IPS DF 19.7 (cell line): ENCODE measurements at places on chromosomes 2 and 18.

DNA sequence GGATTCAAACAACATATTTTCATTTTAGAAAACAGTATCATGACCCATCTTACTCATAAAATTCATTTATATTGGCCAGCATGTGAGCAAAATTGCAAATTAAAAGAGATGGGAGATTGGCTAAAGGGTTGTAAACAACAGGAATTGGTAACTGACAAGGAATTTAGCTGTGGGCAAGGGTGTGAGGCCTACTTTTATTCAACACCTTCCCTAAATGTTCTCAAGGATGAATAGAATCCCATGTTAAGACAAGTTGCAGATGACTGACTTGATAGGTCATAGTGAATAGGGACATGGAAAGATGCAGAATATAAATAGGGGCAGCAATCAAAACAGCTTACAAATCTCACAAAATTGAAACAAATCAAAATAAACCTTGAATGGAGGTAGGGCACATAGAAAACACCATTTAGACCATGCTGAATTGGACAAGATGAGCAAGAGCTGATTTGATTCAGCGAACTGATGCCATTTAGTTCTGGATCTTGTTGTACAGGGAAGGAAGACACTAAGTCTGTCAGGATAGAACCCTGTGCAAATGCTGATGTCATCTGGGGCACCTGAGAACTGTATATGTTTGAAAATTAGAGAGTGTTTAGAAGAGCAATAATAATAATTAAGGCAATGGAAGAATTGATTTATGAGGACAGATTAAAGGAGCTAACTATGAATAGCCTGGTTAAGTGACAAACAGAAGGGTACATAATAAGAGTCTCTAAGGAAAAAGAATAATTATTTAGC is 509.7 kb downstream of the ZEB2 start:
- no peak for DNase-seq

- no peak for DNase-seq
Observed at GRCh38 chr2:229937537-229937936, 15.2 kb downstream of the FBXO36 start.

DNA sequence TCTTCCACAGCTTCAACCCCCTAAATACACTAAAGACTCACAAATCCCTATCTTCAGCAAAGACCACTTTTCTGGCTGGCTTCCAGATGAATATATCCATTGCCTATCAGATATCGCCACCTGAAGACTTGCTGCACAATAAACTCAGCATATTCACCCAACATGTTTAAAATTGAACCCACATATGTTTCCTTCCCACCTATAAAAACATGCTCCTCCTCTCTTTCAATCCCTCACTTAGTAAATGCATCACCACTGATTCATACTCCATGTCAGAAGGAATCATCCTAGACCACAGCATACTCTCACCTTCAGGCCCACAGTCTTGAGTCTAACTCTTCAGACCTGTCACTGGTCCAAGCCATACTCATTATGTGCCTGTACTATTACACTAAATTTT is 5.3 kb downstream of the SPC25 start:
- no peak for DNase-seq

DNA sequence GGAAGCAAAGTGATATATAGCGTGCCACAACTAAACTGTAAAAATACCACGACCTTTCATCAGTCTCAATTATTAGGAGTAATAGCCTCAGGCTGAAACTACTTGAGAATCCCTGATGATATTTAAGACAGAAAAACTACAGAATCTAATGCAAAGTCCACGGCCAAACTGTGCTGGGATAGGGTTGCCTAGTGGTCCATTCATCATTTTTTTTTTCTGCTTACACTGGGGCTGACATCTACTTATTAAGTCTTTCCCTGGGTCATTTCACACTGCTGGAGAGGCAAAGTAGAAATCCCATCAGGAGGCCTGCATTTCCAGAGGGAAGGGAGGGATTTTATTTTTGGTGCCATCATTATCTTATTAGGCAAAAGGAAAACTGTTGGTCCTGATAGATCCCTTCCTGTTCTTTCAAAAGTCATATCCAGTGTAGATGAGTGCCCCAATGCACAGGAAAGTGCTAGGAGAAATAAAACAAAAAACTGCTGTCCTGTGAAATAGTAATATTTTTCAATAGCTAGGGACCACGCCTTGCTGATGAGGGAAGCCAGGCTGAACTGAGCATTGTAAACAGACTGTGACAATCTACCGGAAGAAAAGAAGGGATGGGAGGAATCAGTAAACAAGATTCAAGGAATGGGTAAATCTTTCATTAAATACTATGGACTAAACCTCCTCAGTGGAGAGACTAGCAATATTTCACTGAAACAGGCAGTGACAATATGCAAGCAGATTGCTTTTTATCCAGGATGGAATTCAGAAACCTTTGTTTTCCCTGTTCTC is 644.3 kb downstream of the IRS1 start:
- DNase-seq: no peak

DNA sequence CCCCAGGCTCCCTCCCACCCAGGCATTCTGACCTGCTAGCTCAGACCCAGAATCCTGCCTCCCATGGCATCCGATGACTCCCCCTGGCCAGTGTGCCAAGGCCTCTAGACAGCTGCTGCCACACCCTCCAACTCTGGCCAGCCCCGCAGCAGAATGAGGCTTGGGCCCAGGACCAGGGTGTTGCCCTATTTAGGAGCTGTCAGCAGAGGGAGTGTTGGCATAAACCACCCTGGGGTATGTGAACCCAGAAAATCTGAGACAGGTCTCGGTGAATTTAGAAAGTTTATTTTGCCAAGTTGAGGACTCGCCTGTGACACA is 134.3 kb downstream of the KLHL29 start:
- DNase-seq: no peak

DNA sequence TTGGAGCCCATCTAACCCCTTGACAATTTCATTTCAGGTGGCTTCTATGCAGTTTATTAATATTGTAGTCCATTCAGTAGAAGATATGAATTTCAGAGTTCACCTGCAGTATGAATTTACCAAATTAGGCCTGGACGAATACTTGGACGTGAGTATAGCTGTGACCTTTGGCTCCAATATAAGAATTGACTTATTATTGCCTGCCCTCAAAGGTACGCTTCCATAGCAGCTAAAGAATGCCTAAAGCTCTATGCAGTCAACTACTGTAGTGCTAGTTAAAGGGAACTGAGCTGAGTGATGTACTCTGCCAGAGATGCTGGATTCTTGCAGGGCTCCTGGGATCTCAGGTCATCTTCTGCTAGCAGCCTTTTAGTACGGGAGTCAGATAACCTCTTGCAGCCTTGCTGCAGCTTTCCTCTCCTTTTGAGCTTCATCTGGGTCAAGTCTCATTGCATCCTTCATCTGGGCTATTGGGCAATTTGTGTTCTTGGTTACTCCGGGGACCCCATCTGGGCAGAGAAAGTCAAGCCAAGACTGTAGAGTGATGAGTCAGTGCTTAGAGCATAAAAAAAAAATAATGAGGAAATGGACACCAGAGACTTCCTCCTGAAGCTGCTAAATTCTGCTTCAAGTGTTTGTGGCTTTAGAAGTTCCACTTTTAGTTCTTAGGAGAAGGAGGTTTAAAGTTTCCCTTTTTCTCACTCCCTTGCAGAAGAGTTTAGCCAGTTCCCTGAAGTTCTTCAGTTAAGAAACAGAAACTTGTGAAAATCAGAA is 105.6 kb downstream of the PRPF40A start:
- DNase-seq: no peak

GRCh38 chr18:8031496-8031895 is 464.4 kb downstream of the PTPRM start:
- DNase-seq: no peak

GRCh38 chr2:39218391-39218790 is 25.4 kb downstream of the CDKL4 start:
- DNase-seq: no peak

DNA sequence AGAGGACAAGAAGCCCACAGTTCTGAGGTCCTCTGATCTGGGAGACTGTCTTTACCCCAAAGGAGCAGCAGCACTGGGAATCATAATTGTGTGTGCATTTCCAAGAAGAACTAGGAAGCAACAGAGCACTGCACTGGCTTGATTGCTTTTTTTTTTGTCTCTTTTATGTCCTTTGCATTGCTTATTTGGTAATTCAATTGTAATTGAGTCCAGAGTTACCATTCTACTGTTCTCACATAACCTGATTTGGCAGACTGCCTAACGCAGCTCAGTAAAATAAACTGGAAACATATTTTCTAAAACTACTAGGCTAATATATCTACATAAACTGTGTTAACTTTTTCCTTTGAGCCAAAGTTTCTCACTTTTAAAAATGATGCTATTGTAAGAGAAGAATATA is 190.3 kb upstream of the SLC8A1 start:
- DNase-seq: no peak

DNA sequence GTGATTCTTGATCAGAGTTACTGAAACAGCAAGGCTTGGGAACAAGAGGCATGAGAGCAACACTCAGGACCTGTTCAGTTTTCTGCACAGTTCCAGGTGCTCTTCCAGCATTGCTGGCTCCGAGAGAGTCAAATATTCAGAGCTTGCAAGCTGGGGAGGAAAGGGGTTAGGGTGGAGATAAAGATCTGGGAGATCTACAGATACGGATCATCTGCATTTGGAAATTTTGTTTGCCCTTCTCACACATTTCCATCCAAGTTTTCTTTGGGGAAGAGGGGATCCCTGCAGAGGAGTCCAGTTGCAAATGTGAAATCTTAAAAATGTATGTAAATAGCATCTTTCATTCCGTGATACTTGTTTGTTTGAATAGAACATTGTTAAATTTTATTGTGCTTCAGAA is 108.2 kb downstream of the NEDD4L start:
- no peak for DNase-seq

GRCh38 chr2:85771486-85771885 is 17.7 kb downstream of the ATOH8 start:
- no peak for DNase-seq

- no peak for DNase-seq
Observed at GRCh38 chr2:223944166-223944702, 901 bp downstream of the WDFY1 start.

- no peak for DNase-seq
Observed at GRCh38 chr2:68689553-68690537, 44.8 kb upstream of the ARHGAP25 start.

- no peak for DNase-seq
Observed at GRCh38 chr18:37980556-37980955, 415.0 kb upstream of the CELF4 start.

DNA sequence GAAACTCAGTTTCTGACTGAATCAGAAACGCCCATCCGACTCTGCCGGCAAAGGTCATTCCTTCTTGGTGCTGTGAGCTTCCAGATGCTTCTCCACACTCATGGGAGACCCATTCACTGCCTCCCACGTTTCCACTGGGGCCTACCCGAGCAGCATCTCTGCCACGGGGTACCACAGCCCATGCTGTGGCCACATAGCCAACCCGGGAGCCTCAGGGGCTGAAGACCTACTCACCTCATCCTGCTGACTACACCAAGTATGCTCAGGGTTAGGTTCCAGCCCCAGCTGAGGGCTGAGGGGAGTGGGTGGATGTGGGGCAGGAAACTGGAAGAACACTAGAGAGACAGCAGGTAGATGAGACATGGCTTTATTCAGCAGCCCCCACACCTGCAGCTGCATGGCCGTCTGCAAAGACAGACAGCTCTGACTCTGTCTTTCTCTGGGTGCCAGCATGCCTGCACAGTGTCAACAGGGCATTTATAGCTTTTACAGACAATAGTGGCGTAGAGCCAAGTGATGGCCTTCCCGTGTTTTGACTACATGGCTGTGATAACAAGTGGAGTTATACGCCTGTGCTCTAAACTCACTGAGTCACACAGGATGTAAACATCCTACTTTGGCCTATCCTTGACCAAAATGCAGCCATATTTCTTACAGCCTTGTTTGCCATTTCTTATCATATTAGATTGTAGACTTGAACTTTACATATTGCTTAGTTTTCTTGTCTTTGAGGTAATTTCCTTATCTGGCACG is 16.5 kb upstream of the KLHL23 start:
- no peak for DNase-seq

GRCh38 chr2:216051350-216051749 is 30.3 kb downstream of the PECR start:
- no peak for DNase-seq

DNA sequence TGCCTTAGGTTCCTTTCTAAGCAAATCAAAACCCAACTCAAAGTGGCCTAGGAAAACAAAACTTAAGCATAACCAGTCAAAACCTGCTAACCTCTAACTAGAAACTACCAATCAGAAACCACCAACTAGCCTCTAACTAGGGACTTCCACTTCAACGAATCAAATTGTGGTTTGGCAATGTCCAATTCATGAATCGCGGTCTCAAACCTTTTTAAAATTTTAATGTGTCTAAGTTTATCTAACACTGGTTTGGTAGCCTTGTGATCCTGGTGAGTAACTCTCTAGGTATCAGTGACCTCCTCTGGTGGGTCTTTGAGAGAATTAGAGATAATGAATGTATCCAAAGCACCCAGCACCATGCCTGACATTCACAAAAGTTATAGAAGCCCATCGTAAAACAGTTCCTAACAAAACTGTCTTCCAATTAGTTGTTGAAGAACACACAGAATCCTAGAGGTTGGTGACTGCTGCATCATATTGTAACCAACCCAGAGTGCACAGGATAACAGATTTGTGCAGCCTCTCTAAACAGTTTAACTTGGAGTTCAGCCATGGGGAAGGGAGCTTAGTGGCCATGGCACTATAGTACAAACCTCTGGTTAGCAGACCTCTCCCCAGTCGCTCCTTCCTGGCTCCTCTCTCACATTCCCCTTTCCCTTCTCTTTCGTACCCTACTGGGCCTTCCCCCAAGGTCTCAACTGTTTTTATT is 45.2 kb upstream of the B3GNT2 start:
- no peak for DNase-seq

GRCh38 chr18:61882296-61883004 is 10.4 kb downstream of the RNF152 start:
- no peak for DNase-seq

GRCh38 chr2:97998431-97999005 is 2.8 kb upstream of the TMEM131 start:
- no peak for DNase-seq

GRCh38 chr2:142140434-142140845 is 9.6 kb upstream of the LRP1B start:
- DNase-seq: no peak

DNA sequence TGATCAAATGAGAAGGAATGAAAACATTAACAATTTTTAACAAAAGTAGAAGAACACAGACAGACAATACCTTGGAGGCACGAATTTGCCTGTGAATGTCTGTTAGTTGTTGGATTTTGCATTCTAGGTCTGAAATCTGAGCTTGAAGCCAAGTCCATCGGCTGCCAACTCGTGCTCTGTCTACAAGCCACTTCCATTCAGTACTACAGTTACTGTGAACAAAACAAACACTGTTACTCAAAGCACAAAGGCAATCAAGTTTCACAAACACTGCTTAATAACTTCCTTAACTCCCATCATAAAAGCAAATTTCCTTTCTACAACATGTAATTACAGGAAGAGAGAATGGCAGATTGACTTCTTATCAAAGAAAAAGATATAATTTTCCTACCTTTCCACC is 42.2 kb downstream of the KANSL1L start:
- no peak for DNase-seq

DNA sequence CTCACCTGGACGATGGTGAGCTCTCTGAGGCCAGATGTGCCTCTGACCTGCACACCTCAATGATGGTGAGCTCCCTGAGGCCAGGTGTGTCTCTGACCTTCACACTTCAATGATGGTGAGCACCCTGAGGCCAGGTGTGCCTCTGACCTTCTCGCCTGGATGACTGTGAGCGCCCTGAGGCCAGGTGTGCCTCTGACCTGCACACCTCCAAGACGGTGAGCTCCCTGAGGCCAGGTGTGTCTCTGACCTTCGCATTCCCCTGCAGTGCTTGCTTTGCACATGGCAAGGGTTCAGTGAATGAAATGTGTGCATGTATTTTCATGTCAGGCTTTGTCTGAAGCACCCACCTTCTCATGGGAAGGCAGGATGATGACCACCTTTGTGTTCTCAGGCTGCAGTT is 95.5 kb downstream of the PTGR3 start:
- no peak for DNase-seq
